Right atrium auricular region (tissue), 2 donors: ENCODE measurements at places on chromosomes 3 and 15. TPM values are rescaled to one million over a fixed set of nuclear protein-coding genes. Genes with fewer than 3 reads are reported as not detected.

- H3K27ac ChIP-seq, result no peak overlapping the region
- no peaks in the 10 kb centered on the region for H3K27me3 ChIP-seq
- no peak for DNase-seq
- no peak overlapping the region for H3K4me3 ChIP-seq
These were observed 47.6 kb downstream of the RHCG start for GRCh38 chr15:89448825-89449224.

- peak overlapping the region; percentile 58 for H3K27ac ChIP-seq
- peaks cover 53% of the 10 kb centered on the region for H3K4me1 ChIP-seq
- no peaks in the 10 kb centered on the region for H3K27me3 ChIP-seq
- DNase-seq, result peak; percentile 87
- H3K36me3 ChIP-seq, result no peaks in the 10 kb centered on the region
These were observed 43.8 kb downstream of the SPSB4 start for GRCh38 chr3:141094790-141095545.

Gene MESP2
- total RNA-seq, result not detected

- H3K4me1 ChIP-seq, result no peaks in the 10 kb centered on the region
- DNase-seq, result no peak
- H3K4me3 ChIP-seq, result no peak overlapping the region
- no peaks in the 10 kb centered on the region for H3K27me3 ChIP-seq
These were observed 405.7 kb downstream of the LSAMP start for GRCh38 chr3:116039651-116039985.

DNA sequence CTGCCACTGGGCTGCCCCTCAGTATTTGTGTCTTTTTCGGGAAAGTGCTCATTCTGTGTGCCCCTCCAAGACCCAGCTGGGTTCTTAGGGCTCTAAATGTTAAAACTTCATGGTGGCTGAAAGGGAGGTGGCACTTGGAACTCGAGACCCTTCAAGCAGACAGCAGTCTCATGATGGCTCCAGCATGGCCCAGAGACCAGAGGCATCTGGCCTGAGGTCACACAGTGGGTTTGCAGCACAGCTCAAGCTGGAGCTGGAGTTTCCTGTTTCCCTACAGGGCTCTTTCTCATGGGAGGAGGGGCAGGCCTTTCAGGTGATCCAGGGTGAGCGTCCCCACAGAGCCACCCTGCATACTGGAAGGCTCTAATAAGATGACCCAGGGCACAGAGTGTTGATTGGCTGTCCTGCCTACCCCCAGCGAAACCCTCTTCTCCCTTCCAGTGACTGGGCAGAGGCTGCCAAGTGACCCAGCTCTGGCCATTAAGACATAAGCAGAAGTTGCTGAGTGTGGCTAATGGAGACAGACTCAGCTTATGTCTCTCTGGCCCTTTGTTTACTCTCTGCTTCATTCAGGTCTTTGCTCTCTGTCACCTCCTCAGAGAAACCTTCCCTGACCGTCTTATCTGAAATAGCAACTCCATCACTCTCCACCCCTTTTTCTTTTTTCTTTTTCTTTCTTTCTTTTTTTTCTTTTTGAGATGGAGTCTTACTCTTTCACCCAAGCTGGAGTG lies 166.6 kb upstream of the SMAD3 start:
- no peaks in the 10 kb centered on the region for H3K27me3 ChIP-seq

DNA sequence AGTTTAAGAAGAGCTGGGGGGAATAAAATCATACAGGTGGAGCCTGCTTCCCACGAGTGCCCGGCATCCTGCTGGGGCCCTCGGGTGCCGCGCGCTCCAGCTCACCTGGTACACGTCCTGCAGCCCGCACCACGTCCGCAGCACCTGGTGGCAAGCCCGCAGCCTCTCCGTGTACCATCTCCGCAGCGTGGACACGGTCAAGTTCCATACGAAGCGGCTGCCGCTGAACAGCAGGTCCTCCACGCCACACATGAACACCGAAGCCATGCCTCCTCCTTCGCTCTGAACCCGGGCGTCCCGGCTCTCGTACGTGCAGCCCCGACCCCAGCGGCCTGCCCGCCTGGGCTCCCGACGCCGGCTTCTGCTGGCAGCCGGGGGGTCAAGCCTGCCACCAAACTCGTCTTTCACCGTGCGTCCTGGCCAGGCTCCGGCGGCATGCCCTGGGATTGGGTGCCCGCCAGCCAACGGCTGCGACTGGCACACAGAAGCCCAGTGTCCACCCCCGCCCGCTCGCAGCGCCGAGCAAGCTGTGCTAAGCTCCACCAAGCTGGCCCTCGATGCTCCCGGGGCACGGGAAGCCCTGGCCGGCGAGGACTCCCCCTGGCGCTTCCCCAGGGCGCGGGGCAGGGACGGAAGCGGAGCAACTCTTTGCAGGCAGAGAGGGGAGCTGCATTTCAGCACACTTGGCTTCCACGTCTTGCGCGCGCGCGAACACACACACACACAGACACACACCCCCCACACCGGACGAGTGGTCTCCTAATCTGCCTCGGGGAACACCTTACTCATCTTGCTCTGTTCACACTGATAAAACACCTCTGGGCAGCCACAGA lies at the start of gene FRMD4B:
FRMD4B (minus strand) TSS at position 366 of the 833 bp plus-strand sequence; CDS start at position 267, 99 bp downstream.
- H3K27me3 ChIP-seq, result no peaks in the 10 kb centered on the region
- H3K27ac ChIP-seq, result peak within 1 kb of the TSS; percentile 83
- peak; percentile 80 for DNase-seq
- peak within 1 kb of the TSS; percentile 68 for H3K4me3 ChIP-seq
- peaks cover 24% of the 10 kb centered on the region for H3K4me1 ChIP-seq
- no peaks in the 10 kb centered on the region for H3K36me3 ChIP-seq

Gene GRM7
- not detected for total RNA-seq

DNA sequence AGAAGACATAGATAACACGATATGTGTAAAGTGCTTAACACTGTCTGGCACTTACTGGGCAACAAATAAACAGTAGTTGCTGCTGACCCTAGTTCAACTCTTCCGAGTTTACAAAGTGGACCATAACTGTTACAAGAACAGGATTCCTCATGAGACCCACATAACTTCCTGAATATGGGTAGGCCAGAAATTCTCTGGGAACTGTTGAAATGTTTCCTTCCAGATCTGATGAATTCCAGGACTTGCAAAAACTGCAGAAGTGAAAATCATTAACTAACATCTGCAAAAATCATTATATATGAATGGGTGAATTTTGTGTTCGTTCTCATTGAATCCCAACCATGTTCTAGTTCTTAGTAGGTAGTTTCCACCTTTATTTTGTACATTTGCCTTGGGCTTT lies 181.7 kb upstream of the MME start:
- H3K27me3 ChIP-seq, result no peaks in the 10 kb centered on the region
- H3K27ac ChIP-seq, result no peak overlapping the region
- H3K4me3 ChIP-seq, result no peak overlapping the region

Gene IQSEC1
- 57.5 TPM for total RNA-seq

GRCh38 chr3:5784690-5785089 lies 597.2 kb downstream of the EDEM1 start:
- no peak for DNase-seq
- no peaks in the 10 kb centered on the region for H3K27me3 ChIP-seq
- H3K27ac ChIP-seq, result no peak overlapping the region
- H3K4me3 ChIP-seq, result no peak overlapping the region
- no peaks in the 10 kb centered on the region for H3K4me1 ChIP-seq

Gene PML
- 27.3 TPM for total RNA-seq

Gene TLR9
- total RNA-seq, result not detected

Gene ASB7
- total RNA-seq, result 6.2 TPM

GRCh38 chr3:52083556-52084087 lies 27.3 kb upstream of the DUSP7 start:
- no peak overlapping the region for H3K4me3 ChIP-seq
- H3K27ac ChIP-seq, result no peak overlapping the region

- no peak for DNase-seq
- no peaks in the 10 kb centered on the region for H3K4me1 ChIP-seq
- no peak overlapping the region for H3K27ac ChIP-seq
- H3K4me3 ChIP-seq, result no peak overlapping the region
- H3K27me3 ChIP-seq, result no peaks in the 10 kb centered on the region
- H3K36me3 ChIP-seq, result no peaks in the 10 kb centered on the region
These were observed 70.3 kb upstream of the PPP2R3A start for GRCh38 chr3:135895106-135895733.

Gene ATP8B4
- total RNA-seq, result 2.0 TPM

DNA sequence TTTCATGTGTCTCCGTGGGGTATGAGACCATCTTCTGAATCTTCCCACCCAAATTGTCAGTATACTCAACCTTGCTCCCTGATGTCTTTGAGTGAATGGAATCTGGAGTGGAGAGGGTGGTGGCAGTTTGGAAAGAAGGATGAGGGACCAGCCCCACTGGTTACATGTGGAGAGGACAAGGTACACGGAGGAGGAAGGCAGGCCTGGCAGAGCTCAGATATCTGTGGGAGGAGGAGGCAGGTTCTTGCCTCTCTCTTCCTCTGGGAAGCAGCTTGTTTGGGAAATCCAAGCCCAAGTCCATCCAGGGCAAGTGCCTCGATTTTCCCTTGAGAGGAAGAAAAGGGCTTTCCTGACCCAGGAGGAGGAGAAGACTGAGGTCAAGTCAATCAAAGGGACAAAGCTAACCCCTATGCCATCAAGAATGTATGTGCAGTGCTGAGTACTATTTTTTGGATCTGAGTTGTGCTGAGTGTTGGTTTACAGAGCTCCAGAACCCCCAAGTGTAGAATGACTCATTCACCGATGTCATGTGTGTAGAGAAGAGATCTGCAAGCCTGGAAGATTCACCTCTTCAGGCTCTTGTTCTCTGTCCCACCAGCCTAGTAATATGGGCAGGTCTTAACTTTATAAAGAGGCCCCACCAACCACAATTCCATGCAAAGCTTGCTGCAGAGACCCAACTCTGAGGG lies 19.8 kb upstream of the LOXL1 start:
- no peaks in the 10 kb centered on the region for H3K4me1 ChIP-seq
- H3K27ac ChIP-seq, result no peak overlapping the region
- H3K36me3 ChIP-seq, result no peaks in the 10 kb centered on the region
- no peaks in the 10 kb centered on the region for H3K27me3 ChIP-seq
- no peak overlapping the region for H3K4me3 ChIP-seq
